NCI-H2171 (cell line): ENCODE measurements at places on chromosomes 13 and 19.
A peak's percentile ranks its signal among the peaks of the same experiment; 100 is the strongest.

DNA sequence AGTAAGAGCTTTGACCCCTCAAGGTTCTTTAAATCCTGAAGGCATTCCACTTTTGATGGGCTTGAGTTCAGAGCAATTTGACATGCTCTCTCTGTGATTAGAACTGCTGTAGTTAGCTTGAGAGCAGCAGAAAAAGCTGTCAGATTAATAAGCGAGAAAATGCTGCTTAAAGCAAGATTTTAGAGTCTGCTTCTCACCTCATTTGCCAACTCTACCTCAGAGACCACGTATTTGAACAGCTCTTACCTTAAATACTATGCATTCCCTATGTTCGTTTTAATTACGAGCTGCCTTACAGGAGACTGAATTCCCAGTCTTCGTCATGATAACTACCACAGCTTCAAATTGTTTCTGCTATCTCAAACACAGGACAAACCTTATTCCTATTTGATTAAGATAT, 253.4 kb downstream of the SLITRK6 start:
- no peak for DNase-seq

- DNase-seq: peak; percentile 32
Observed at GRCh38 chr19:35142606-35143230, 337 bp upstream of the FXYD7 start.

DNA sequence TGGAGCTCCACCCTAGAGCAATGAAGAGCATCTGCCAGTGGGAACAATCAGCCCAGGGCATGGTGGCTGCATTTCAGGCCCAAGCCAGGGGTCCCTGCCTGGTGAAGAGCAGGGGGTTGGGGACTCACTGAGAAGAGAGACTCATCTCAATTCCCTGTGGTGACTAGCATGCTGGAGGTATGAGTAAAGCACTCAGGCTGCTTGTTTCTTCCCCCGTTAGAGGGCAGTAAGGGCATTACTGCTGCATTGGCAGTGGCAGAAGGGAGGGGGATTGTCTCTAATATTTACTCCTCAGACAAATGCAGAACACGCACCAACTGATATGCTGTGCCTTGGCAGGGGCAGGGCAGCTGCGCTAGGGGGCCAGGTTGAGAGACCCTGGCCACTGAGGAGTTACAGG, 329.1 kb downstream of the SLITRK5 start:
- DNase-seq: no peak

DNA sequence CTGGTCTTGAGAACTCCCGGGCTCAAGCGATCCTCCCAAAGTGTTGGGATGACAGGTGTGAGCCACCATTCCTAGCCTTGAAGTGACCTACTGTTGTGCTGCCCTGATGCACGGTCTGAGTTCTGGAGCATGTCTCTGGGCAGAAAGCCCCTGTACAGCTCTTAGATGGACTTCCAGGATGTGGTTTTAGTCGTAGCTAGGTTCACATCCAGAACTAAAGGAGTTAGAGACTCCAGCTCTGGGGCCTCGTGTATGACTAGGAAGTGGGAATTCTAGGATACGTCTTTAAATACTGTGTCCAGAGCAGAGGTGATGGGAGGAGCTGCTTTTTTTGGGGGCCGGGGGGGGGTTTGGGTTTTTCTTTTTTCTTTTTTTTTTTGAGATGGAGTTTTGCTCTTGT, 12.2 kb downstream of the UPF1 start:
- DNase-seq: no peak

- no peak for DNase-seq
Observed at GRCh38 chr19:33627526-33627925, 5.8 kb downstream of the CHST8 start.

GRCh38 chr13:25688536-25688935, 316.8 kb downstream of the ATP8A2 start:
- no peak for DNase-seq

GRCh38 chr13:53180684-53181083, 152.1 kb downstream of the OLFM4 start:
- DNase-seq: no peak

GRCh38 chr19:57708641-57709361, at the start of gene ZNF154:
Gene ZNF154 (minus strand): TSS chr19:57709204. CDS start chr19:57708971, 233 bp downstream.
- no peak for DNase-seq

DNA sequence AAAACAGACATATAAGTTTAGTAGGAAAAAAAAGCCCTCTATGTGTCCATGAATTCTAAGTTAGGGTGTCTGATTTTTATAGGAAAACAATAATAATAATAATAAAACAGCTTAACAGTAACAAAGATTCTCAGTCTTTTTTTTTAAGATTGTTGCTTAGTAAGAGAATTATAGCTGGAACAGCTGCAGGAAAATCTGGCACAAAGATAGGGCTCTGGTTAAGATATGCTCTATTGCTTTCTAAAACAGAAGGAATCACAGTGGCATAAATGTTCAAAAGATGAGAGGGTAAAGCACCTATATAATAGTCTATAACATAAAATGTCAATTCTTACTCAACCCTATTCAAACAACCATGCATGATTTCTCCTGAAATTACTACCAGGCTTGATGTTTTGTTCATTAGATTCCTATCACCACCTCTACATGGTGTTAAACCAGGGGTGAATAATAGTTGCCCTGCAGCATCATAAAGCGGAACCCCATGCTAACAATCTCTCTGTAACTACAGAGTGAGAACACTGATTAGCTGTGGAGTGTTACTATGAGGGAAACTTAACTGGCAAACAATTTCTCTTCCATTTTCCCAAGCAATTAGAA, 541.4 kb upstream of the MIR17HG start:
- no peak for DNase-seq

DNA sequence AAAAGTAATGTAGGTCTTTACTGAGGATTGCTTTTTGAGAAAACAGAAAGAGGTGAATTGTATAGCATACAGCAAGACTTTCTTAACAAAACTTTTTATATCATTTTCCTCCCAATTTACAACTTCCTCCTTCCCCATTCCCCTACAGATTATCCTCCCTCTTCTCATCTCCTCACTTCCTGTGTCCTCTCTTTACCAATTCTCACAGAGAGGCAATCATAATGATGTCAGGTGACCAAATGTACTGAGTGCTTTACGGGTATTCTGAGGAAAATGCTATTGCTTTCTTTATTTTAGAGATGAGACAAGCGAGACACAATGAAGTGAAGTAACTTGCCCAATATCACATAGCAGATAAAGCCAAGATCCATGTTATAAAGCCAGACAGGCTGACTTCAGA, 1.7 kb upstream of the MTMR6 start:
- DNase-seq: no peak
